NCI-H1436 (cell line): ENCODE measurements at places on chromosomes 6 and 20.
A peak's percentile ranks its signal among the peaks of the same experiment; 100 is the strongest.

- DNase-seq, result no peak
Observed at GRCh38 chr20:25213566-25214425, 18.3 kb downstream of the ENTPD6 start.

DNA sequence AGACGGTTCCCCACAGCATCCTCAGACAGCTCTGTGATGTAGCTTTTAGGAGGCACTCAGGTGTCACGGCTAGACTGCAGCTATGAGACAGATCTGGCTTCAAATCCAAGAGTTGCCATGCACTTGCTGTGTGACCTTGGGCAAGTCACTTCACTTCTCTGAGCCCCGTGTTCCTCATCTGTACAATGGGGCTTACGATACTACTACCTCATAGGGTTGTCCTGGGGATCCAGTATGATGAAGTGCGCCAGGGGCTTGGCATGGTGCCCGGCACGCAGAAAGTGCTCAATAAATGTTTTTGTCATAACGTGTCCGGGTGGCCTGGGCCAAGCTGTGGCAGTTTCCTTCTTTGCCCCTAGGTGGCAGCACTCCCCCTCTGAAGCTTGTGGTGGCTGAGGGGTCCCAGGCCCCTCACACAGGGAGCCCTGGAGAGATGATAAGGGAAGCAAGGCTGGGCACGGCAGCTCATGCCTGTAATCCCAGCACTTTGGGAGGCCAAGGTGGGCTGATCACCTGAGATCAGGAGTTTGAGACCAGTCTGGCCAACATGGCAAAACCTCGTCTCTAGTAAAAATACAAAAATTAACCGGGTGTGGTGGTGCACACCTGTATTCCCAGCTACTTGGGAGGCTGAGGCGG lies 19.1 kb upstream of the CHMP4B start:
- DNase-seq, result no peak

- DNase-seq, result no peak
Observed at GRCh38 chr20:59585714-59586409, 18.5 kb upstream of the PHACTR3 start.

GRCh38 chr6:61809004-61809595 lies 476.9 kb downstream of the KHDRBS2 start:
- peak; percentile 5 for DNase-seq

GRCh38 chr6:112618849-112619248 lies 271.7 kb downstream of the RFPL4B start:
- DNase-seq, result no peak

DNA sequence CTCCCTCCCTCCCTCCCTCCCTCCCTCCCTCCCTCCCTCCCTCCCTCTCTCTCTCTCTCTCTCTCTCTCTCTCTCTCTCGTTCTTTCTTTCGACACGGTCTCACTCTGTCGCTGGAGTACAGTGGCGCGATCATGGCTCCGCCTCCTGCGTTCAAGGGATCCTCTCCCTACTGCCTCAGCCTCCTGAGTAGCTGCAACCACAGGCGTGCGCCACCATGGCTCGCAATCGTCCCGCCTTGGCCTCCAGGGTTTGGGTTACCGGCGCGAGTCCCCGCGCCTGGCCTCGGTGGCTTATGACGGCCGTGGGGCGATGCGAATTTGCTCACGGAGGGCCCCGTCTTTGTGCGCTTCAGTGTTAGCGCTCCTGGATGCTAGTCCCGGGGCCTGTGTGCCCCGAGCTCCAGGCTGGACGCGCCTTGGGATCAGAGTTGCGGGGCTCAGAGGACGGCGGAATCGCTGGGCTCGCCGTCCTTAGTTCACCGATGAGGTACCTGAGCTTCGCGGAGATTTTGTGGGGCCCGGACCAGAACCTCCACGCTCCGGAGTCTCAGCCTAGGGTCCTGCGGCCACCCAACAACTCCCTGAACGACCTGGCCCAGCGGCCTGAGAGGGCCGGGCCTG lies 45.2 kb downstream of the MCUR1 start:
- DNase-seq, result no peak

DNA sequence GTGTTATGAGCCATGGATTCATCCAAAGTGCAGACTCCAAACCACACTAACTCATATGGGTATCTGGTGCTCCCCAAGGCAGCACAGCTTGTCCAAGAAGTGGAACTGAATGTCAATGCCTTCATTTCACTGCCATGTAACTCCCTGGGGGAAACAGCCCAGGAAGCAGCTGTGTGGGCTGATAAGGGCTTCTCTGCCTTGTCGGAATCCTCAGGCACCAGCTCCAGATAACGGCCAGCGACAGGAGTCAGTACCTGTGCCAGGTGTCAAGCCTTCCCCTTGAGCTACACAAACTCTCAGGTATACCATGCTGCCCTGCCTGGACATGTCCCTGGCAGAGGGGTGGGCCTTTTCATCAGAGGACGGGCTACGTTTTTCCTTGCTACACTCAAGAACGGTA lies 751.9 kb upstream of the CHD6 start:
- no peak for DNase-seq

GRCh38 chr20:53829255-53829723 lies 235.7 kb upstream of the ZNF217 start:
- no peak for DNase-seq

DNA sequence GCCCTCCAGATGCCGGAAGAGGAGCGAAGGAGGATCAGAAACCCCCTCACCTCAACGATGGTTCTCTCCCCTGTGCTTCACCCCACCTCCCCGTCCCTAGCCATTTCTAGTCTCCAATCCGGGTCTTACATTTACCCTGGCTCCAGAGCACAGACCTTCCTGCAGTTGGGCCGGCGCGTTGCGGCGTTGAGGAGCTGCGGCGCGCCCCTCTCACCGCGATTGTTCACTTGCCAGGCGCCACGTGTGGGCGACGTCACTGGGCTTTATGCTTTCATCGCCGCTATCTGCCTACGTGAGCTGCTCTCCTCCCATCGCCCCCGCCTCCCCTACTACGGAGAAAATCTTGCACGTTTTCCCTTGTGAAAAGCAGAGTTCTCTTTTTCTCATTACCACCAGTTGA lies at the start of gene CRISP2:
Gene CRISP2 (minus strand): TSS at position 198 of the 400 bp plus-strand sequence. CDS start 4,347 bp downstream, outside the sequence.
- DNase-seq, result no peak

DNA sequence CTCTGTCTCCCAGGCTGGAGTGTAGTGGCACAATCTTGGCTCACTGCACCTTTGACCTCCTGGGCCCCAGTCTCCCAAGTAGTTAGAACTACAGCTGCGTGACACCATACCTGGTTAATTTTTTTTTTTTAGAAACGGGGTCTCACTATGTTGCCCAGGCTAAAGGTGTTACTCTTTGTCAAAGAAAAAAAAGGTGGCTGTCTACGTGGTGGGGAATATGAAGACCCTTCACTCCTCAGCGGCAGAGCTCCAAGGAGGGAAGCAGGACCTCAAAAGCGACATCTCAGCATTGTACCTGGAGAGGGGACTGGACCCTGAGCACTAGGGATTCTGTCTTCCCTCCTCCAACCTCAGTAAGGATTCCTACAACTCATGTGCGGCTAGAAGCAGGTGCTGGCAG lies 16.4 kb upstream of the TBC1D22B start:
- no peak for DNase-seq

DNA sequence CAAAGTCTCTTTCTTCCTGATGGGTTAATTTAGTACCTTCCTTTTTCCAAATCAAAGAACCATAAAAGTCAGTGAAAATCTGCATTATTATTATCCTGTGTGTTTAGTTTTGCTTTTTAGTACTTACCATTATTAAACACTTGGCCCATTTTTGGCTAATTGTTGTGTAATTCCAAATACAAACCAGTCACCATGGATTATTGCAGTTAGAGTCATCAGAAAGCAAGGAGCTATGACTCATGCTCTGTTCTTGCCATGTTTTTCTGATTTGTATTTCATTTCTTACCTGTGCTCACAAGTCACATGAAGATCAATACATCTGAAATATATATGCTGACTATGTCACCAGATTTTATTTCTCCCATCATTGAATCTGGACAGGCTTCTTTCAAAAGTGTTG lies 31.3 kb downstream of the SLC22A3 start:
- DNase-seq, result no peak

GRCh38 chr6:52243282-52243893 lies 912 bp downstream of the IL17F start:
- DNase-seq, result no peak

- no peak for DNase-seq
Observed at GRCh38 chr20:15005300-15005986, 668.0 kb upstream of the FLRT3 start.

- DNase-seq, result no peak
Observed at GRCh38 chr6:166512567-166512966, 73.9 kb downstream of the RAMACL start.

DNA sequence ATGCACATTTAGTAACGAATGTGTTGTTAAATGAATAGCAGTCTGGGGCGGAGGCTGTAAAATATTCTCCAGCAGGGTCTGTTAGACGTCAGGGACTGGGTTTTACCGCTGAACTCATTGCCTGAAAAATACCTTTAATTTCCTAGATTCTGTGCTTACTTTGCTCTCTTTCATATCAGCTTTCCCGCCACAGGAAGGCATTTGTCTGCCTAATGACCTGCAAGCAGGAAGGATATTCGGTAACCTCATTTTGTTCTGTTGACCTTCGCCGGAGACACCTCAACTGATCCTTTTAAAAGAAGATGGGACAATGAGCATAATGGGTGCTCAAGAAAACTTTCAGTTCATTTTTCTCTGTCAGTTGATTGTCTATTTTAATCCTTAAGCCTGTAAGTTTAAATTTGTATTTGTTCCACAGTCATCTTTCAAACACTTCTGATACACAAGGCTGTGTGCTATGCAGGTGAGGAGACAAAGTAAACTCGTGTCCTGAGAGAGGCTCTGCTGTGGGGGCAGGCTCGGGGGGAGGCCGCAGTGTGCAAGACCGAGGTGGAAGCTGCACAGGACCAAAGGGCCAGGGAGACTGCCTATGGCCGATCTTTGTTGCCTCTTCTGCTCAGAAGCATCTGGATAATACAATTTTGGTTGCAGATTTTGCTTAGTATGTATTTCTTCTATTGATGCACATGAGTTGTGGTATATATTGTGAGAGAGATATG lies 27.4 kb upstream of the SIM1 start:
- peak; percentile 9 for DNase-seq

DNA sequence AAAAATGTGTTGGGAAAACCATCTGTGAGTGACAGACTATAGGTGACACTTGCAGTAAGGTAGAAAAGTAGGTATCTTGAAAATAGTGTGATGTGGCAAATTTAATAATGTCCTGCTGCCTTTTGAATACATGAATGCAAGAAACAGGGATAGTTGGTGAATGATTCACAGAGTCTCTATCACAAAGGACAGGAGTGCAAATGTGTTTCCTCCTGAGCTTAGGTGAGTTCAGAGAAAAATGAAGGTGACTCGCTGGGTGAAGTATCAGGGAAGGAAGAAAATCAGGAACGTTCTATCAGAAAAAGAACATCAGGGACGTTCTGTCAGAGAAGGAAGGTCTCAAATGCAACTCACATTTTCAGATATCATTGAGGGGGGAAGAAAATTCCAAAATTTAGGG lies 557.8 kb upstream of the SLC35B3 start:
- DNase-seq, result no peak

- DNase-seq, result peak; percentile 93
Observed at GRCh38 chr6:24721461-24722215, 2.7 kb upstream of the C6orf62 start.

DNA sequence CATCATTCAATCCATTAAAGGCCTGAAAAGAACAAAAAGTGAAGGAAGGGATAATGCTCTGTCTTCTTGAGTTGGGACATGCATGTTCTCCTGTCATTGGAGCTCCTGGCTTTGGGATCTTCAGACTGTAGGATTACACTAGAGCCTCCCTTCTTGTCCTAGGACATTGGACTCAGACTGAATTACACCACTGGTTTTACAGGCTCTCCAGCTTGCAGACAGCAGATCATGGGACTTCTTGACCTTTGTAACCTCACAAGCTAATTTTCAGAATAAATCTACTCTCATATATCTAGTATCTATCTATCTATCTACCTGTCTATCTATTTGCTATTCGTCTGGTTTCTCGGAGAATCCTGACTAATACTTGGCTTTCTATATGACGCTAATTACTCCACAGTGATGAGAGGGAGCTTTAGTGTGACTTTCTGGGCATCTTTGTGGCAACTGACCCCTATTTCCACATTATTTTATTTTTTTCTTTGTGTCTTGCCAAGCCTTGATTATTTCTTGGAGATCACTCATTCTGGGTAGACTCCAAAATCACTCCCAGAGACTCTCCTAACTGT lies 151.9 kb upstream of the ZNF184 start:
- no peak for DNase-seq

DNA sequence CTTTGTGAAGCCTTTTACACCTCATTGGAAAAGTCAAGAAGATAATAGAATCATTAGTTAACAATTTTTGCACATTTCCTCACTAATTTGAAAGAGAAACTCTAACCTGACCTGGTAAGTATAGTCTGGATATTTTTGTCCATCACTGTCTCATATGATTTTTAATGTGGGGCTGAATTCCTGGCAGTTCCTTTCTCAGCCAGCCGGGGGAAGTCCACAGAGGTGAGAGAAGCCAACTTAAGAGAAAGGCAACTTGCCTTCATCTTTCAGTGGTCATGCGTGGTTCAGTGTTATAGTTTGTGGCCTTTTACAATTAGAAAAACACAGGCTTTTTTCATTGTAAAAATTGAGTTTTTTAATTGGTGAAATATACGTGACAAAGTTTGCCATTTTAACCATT lies 80.6 kb downstream of the CDYL start:
- no peak for DNase-seq

GRCh38 chr6:3609388-3609787 lies 142.1 kb downstream of the PXDC1 start:
- DNase-seq, result no peak

- DNase-seq, result no peak
Observed at GRCh38 chr6:101607111-101607690, 213.7 kb downstream of the GRIK2 start.

DNA sequence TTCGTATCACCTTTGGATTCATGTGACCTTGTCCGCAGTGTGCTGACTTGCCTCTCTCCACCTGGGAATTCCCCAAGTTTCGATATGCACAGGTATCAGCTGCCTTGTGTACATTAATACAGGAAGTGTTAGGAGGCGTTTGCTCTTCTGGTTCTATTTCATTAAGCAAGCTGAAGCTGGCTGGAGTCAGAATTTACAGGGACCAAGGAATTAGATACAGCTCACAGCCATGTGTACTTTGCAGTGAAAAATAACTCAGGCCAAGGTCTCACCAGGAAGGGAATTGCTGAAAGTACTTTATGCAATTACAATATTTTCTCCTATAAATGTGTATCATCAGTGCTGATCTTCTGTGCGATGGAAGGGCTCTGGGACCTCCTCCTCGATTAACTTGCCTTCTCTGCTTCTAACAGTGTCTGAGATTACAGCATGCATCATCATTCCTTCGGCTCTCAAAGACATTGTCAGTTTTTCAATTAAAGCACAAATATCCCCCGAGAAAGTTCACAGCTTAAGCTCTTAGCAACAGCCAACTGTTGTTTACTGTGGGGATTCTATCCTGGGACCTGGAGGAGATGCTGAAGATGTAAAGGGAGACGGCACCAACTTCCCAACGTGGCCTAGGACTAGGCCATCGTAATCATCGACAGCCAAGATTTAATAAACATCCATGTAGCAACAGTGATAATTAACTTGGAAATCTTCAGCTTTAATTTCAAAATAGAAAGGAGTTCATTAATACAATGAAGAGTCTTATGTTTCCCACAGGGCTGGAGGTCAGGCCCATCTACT lies 13.8 kb upstream of the TIAM2 start:
- DNase-seq, result no peak
